CD4-positive, alpha-beta T cell treated with Interleukin-2 at 100 ng/mL for 4 hours (primary cell): ENCODE measurements at places on chromosomes 12 and 14.

DNA sequence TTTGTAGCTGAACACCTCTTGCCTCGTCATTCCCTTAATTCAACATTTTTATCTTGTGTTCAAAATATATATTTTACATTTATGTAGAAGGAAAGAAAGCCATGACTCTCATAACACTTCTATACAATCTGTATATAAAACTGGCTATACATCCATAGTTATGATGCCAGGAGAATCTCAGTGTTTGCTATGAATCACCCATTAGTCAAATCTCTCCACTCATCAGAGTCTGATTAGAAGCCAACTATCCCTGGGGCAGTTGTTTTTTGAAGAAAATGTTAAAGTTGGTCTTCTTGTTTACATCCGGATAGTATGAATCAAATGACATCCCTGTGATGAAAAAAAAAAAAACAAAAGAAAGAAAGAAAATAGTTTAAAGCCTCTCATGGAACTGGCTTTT lies 503.9 kb downstream of the NELL2 start:
- DNase-seq, result no peak

DNA sequence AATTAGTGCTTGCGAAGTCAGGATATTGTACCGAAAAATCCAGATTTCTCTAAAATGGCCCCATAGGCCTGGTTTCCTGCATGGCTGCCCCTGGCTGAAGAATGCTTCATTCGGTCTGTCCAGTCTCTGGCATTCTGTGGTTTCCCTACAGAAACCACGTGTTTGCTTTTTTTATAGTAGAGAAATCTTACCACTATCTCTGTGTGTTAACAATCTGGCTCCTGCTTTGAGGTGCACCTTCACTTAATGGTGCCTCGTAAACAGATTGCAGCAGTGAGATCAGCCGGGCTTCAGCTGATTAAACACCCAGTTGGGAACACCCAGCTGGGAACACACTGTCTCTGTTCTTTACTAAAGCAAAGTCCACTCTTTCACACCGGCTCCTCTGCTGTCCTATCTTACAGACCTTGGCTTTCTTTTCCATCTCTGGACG lies 6.7 kb upstream of the DNAAF2 start:
- DNase-seq, result no peak

DNA sequence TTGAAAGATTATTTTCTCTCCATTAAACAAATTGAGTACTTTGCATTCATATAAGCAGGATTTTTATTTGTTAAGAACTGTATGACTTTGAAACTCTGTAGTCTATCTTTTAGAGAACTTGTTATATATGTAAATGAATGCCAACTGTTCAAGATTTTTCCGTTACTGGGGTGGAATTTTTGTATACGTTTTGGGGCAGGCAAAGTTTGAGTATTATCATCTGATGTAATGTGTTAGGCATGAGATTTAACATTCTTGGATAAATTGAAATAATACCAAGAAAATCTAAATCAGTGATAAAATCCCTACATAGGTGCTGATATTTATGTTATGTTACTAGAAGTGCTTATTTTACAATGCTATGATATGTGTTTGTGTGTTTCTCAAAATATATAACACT lies 8.4 kb downstream of the CNOT2 start:
- DNase-seq, result no peak

DNA sequence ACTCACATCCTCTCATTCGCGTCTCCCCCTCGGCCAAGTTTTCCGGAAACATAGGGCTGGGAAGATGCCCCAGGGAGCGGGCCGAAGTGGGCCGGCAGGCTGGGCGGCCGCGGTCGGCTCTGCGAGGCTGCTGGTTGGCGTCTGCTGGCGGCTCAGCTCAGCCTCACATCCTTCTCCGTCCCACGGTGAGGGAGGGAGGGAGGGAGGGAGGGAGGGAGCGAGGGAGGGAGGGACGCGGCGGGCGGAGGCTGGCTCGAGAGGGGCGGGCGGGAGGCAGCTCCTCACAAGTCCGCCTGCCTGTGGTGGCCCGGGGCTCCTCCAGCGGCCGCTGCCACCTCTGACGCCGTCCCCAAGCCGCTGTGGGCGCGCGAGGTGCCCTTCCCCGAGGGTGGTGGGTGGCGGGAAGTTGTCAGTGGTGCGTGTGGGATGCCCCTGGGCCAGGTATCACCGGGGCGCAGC lies 93.8 kb downstream of the RFLNA start:
- DNase-seq, result peak; percentile 10

- no peak for DNase-seq
Measured at GRCh38 chr12:17326649-17327048, 720.7 kb upstream of the LMO3 start.

DNA sequence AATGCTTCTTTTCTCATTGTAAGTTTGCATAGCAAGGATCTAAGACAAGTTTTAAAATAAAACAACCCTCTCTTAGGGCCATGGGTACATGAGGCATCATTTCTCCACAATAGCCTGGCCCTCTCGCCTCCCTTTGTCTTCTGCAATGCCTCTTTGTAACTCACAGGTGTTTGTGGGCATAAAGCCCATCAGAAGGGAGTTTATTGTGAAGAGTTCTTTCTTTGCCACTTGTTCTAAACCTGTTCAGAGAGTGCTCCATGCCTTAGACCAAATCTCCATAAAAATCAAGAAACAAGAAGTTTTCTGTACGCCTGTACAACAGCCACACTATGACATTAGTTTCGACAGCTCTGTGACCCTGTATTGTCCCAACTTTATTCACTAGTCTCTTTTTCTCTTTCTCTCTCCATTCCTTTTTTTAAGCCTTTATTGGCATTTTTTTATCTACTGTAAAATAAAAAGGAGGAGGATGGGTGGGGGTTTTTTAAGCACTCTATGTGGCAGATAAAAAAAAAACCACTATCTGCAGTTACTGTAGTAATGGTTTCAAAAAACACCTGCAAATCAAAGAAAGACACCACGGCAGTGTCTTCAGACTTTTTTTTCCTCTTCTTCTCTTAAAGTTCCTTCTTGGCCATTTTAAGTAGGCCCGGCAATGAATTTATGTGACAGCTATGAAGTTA lies 1.6 kb downstream of the C12orf42 start:
- DNase-seq, result no peak

- no peak for DNase-seq
Measured at GRCh38 chr12:96263449-96263902, 69.3 kb downstream of the ELK3 start.

GRCh38 chr12:1059162-1059561 lies 68.1 kb downstream of the ERC1 start:
- DNase-seq, result no peak

DNA sequence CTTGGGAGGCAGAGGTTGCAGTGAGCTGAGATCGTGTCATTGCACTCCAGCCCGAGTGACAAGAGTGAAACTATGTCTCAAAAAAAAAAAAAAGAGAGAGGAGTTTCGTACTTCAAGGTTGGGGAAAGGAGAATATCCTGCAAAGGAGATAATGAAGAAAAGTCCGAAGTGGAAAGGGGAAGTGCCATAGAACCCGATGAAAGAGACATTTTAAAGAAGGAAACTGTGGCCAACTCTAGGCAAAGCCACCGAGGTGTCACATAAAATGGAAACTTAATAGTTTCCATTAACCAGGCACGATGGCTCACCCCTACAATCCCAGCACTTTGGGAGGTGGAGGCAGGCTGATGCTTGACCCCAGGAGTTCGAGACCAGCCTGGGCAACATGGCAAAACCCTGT lies 15.0 kb upstream of the LTBP2 start:
- DNase-seq, result no peak

GRCh38 chr12:23197266-23197665 lies 572.3 kb downstream of the ETNK1 start:
- DNase-seq, result no peak

DNA sequence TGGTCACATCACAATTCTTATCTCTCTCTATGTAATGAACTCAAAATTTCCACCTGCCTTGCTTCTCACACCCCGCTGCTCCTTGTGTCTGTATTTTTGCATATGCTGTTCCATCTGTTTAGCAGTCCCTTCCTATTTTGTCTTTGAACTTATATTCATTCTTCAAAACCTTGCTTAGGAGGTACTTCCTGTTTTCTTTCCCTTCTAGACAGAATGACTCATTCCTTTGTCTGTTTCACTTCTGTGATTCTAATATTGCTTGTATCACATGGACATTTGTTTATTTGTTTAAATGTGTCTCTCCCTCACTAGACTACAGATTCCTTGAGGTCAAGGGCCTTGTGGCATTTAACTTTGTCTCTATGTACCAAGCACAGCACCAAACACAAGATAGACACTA lies 424.2 kb downstream of the ETNK1 start:
- no peak for DNase-seq

DNA sequence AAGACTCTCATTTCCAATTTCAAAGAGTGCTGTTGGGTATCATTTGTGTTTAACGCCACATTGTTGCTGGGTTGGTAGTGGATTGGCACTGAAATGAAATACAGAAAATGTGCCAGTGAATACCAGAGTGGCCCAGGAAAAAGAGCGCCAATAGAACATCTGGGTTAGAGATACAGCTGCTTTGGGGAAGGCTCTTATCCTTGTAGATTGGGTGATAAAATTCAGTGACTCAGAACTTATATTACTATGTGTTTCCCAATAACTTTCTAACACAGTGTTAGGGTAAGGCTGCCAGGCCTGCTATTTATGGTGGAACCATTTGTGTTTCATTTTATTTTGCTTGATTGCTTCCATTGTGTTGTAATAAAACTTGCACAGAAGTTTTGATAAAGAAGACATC lies 168.2 kb upstream of the SSTR1 start:
- no peak for DNase-seq

DNA sequence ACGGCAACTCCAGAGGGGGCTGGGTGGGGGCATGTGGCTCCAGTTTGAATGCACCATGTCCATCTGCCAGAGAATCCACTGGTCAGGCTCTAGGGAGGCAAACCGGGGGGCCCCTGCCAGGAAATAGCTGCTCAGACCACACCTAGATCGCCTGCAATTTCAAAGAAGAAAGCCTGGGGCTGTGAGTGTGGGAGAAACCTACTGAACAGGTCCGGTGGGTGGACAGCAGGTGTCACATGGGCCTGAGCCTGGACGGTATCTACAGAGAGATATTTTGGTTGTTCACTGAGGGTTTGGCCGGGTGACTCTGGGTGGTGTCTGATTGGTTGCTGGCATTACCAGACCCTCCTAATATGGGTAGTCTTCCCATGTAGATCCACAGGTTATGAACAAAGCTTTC lies 32.0 kb downstream of the DAO start:
- DNase-seq, result no peak

DNA sequence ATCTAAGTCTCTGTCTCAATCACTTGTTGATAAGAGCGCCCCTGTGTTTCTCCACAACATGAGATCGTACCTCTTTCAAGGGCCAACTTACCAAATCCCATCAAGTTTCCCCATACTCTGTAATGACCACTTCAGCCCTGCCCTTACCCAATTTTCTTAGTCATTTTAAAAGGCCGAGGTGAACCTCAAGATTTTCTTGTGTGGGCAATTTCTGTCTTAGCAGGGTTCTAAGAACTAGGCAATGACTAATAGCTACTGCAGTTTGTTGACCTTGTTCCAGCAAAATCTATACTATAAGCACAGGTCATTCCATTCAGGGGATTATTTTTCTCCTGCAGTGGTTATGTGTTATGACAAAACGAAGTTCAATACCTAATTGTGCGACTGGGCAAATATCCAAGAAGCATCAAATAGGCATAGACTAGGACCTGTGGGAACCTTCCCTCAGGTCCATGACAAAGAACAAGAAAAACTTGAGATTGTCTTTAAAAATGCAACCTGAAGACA lies 359.8 kb downstream of the PCNX1 start:
- peak; percentile 43 for DNase-seq

GRCh38 chr12:107351109-107351508 lies 257.8 kb upstream of the CRY1 start:
- DNase-seq, result no peak

DNA sequence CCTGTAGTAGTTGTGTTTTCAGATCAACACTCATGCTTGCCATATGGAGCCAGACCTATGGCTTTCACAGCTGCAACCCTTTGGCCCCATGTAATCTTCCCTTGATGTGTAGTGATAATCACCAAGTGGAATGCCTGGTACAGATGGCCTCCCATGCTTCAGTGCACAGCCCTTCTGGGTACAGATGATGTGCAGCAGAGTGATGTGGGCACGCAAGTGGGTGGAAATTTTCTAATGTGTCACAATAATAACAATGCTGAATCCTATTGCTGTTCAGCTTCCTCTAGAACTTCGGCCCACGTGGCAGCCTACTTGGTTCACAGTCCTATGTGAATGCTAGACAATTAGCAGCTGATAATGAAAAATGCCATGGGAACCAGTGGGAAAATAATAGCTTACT lies 188.1 kb downstream of the SNAPC1 start:
- no peak for DNase-seq

DNA sequence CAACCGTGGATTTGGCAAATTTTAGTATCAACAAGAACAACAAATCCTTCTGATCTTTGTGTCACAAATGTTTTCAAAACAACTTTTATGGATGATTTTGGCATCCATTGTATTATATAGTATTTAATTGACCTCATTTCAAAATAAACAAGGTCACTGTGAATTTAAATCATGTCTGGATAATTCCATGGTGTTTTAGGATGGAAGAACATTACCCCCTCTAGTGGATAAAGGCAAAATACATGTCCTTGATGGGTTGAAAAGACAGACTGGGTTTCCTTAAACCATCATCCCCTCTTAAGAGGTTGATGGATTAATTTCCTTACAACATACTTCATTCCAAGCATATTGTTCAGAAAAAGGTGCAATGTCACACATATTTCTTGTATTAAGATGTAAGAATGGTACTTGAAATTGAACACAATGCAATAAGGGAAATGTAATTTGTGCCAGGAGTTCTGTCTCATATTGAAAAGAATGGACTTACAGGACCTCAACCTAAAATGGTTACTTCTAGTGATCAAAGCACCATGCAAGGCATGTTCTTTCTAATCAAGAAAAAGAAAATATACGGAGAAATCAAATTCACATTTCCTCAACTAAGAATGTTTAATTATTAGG lies 352.0 kb downstream of the BCAT1 start:
- DNase-seq, result no peak

DNA sequence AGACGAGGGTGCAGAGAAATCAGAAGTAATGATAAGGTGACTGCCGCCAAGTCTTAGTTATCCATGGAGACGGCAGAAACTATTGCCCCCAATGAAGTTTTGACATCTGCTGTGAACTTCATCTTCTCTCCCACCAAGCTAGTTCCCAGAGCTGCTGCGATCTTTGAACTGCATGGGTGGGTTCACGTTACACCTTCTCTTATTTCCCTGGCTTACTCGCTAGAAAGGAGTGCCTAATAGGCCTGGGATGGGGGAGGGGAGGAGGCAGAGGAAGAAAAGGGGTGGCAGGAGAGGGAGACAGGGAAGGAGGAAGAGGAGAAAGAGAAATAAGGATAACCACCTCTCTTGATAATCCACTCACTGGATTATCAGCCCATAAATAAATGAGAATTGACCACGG lies 157.1 kb downstream of the NTF3 start:
- no peak for DNase-seq

DNA sequence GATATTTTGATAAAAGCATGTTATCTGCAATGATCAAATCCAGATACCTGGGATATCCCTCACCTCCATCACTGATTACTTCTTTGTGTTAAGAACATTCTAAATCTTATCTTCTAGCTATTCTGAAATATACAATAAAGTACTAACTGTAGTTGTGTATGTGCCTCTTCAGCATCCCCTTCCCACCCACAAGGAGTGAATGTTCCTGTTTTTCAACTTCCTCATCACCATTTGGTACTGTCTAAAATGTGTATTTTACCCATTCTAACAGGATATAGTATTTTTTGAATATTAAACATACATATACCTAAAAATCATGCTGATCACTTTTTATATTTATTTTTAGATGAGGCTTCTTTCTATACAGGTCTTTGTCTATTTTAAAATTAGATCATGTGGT lies 1252.6 kb downstream of the TMEM121 start:
- no peak for DNase-seq

GRCh38 chr14:54364555-54365415 lies 32.0 kb upstream of the CDKN3 start:
- DNase-seq, result no peak
